ENCODE measurements at places on chromosomes 4 and X.

DNA sequence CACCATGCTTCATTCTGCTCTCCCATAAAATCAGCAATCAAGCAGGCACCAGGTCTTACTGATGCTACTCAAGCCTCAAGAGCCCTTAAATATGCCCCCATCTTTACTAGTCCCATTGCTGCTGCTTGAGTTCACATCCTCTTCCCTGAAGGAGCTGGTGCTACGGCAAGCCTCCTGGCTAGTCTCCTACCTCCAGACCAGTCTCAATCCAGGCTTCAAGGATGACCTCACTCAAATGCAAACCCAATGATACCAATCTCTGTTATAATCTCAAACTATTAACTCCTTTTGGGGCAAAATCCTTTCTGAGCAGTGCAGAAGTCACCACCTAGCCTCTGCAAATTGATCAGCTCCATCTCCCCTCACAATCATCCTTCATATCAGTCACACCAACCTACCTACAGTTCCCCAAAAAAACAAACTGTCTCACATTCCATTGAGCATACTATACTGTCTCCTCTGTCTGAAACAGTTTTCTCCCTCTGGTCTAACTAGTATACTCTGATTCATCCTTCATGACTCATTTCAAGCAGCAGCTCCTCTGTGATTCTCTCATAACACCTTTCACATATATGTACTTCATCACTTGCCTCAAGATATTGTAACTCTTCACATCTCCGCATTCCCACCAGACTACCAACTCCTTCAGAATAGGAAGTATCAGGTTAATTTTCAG, 30.0 kb downstream of the PAPSS1 start:
- no peak for DNase-seq

DNA sequence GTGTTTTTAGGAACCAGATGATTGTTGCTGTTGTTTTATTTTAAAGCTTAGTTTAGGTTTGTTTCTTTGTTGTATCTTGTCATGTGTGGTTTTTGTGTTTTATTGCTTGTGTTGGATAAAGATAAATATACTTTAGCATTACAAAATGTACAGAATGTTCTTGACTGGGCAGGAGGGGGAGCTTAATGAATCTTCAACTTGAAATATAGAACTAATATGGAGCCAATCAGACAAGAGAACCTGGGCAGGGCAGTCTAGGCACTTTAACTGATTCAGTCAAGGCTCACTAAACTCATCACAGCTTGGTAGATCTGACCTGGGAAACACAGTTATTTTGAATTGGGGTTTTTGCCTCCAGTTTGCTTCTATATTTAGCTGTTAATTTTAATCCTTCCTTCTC, 304.2 kb downstream of the ARHGAP24 start:
- no peak for DNase-seq

GRCh38 chrX:21438792-21439191, 64.6 kb downstream of the CNKSR2 start:
- DNase-seq: no peak

- no peak for DNase-seq
These were observed 273.8 kb upstream of the CLNK start for GRCh38 chr4:10958226-10958856.

DNA sequence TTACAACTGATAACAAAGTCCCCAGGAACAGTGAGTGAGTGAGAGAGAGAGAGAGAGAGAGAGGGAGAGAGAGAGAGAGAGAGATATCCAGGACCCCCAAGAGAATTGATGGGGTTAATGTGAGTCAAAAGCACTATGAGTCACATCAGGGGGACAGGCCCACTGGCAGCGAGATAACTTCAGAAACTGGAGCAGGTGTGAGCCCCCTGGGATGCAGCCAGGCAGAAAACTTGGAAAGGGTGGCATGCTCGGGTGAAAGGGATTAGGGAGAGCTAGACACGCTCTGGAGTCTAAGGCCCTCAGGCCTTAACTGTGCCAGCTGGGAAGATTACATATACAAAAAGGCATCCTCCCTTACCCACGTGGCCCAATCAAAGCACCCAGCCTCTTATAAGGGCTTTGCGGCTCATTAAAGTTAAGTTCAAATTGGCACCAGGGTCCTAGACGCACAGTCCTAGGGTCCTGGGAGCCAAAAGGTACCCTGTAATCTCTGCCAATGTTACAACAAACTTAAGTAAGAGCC, 841 bp downstream of the ACOT9 start:
- DNase-seq: peak; percentile 47

GRCh38 chr4:89285745-89286144, 21.9 kb downstream of the GPRIN3 start:
- DNase-seq: no peak

GRCh38 chrX:111467896-111468295, 43.5 kb upstream of the SERTM2 start:
- no peak for DNase-seq

DNA sequence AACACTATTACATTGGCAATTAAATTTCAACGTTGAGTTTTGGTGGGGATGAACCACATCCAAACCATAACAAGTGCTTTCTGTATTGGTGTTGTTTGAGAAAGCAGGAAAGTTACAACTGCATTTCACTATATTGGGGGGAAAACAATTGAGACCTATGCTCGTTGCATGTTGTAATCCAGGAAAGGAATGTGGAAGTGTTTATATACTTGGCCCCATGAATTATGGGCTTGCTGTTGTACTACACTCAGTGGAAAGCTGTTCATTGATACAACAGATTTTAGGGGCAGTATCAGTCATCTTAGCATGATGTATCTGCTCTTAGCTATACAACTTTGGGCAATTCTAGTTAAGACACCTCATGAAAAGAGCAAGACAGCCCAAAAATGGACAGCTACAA, 52.4 kb downstream of the KLHL5 start:
- DNase-seq: no peak

DNA sequence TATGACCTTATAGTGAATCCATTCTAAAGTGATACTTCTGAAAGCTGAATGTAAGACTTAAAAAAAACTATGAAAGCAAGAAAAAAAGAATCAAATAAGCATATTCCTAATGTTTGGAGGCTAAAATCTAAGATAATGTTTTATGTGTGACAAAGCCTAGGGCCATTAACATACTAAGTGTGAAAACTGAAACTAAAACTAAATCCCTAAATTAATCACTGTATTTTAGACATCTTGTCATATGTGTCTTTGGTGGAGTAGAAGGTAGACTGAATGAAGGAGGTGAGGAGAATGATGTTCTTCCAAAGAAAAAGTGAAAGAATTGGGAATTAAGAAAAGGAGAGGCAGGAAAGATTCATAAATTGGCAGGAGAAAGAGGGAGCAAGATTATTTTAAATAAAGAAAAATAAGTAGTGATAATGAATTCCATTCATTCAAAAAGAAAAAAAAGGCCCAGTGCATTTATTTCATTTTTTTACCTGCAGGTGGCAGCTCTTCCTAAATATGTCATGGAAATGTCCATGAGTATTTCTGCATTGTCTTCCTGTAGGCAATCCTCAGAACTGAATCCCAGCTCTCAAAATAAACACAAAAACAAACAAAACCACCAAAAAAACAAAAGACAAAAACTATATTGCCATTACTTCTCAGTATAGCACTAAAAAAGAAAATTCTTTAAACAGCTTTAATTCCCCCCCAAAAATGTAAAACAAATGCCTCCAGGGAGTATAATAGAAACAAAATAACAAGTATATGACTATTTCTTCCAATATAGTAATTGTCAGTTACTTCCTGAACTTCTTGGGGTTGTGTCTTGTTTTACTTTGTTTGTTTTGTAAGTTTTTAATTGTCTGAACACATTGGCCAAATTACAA, 17.0 kb upstream of the AP1AR start:
- no peak for DNase-seq

Data from right lung (tissue), 10 donors.